Frontal cortex (tissue), 4 donors: ENCODE measurements at places on chromosomes 4 and X. TPM values are rescaled to one million over a fixed set of nuclear protein-coding genes. Genes with fewer than 3 reads are reported as not detected.

The TMEM154 gene
- total RNA-seq, result under 0.01 TPM

The RGN gene
- total RNA-seq, result 2.9 TPM

The C4orf51 gene
- not detected for total RNA-seq

The MAGEB6B gene
- total RNA-seq, result not detected

The TMEM129 gene
- total RNA-seq, result 13.5 TPM

The CCDC158 gene
- 6.1 TPM for total RNA-seq

GRCh38 chrX:111035256-111035655 is 60.7 kb upstream of the PAK3 start:
- DNase-seq, result no peak

- DNase-seq, result no peak
Observed at GRCh38 chr4:19684084-19684483, 567.6 kb upstream of the SLIT2 start.

GRCh38 chr4:81723927-81724587 is 252.3 kb upstream of the RASGEF1B start:
- no peak for DNase-seq

- DNase-seq, result no peak
Observed at GRCh38 chr4:80790152-80790551, 240.4 kb upstream of the BMP3 start.

GRCh38 chr4:147725673-147726072 is 6.2 kb upstream of the ARHGAP10 start:
- no peak for DNase-seq

GRCh38 chr4:128649575-128650205 is 159.8 kb upstream of the JADE1 start:
- no peak for DNase-seq

DNA sequence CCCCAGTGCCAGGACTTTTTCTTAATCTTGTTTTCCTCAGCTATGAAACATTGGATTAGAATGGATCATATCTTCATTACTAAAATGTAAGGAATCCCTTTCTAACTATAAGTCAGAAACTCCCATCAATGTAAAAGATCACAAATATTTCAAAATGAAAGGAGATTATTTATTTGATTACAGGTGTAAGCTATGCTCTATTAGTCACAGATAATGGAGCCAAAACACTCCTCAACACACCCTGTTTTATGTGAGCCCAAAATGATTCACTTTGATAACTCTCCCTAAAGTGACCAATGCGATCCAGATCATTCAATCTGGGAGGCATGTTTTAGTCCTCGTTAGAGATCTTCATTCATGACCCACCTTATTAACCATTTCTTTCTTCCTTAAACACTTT is 566.7 kb upstream of the TENM3 start:
- DNase-seq, result no peak

DNA sequence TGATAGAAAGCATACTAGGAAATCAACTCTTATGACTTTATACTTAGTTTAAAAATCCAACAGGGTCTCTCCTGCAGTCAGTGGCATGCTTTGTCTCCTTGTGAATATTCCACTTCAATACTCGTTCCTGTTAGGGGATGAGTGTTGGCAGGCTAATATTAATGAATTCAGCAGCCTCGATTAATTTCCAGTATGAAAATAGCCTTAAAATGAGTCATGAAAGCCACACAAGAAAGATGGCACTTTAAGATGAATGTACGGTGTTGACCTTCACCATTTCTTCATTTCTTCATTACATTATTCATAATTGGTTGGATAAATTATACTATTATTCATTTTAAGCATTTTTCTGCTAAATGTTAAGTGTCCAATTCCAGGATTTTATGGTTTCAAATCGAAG is 29.2 kb downstream of the GABRB1 start:
- DNase-seq, result no peak

GRCh38 chrX:149807747-149808458 is 26.2 kb downstream of the MAGEA9 start:
- DNase-seq, result no peak

- no peak for DNase-seq
Observed at GRCh38 chr4:91596718-91597117, 707.0 kb upstream of the GRID2 start.

- no peak for DNase-seq
Observed at GRCh38 chrX:40314070-40314469, 216.3 kb upstream of the BCOR start.

DNA sequence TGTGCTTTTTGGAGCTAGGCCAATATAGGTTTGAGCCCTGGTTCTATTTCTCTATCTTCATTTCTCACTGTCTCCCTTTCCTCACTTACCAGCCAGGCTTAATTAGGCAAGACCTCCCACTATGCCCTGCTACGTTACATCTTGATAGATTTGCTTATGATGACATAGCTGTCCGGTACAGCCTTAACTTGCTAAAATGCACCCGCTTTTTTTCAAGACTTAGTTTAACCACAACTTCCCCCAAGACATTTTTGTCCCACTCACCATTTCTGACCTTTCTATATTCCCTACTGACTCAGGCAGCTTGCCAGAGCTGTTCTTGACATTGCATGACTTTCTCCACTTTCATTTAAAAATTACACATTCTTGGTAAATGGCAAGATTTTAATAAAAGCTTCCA is 152.6 kb downstream of the MID1 start:
- no peak for DNase-seq

DNA sequence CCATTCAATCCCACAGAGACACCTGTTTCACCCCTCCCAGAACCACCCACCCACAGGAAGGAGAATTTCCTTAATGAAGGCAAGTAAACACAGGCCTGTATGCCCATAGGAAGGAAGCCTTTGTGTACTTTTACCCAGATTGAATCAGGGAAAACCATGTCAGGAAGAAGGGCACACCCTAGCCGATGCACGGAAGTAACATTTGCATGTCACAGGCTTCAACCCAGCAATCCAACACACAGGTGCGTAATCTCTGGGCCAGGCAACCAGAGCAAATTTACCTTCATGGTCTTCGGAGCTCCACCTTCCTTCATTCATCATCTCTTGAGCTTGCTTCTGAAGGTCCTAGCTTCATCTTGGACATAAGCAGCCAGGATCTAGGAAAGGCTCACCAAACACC is 206.3 kb downstream of the SHROOM3 start:
- no peak for DNase-seq

DNA sequence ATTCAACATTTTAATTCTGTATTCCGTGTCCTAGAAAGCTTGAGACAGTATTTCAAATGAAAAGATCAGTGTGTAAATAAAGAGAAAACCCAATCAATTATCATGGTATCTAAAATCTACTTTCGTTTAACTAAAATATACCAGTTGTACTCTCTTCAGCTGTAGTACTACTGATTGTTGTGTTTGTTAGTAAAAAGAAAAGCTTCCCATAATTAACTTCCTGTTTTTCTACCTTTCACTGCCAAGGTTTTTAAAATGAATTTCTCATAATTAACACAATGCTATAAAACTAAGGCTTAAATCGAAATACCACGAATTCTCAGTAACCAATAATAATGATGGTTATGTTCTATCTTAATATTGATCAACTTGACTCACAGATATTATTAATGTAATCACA is 37.4 kb downstream of the PPP3CA start:
- DNase-seq, result no peak

- no peak for DNase-seq
Observed at GRCh38 chr4:27684610-27685011, 824.0 kb downstream of the STIM2 start.

- no peak for DNase-seq
Observed at GRCh38 chr4:133741766-133742165, 459.8 kb downstream of the PABPC4L start.

DNA sequence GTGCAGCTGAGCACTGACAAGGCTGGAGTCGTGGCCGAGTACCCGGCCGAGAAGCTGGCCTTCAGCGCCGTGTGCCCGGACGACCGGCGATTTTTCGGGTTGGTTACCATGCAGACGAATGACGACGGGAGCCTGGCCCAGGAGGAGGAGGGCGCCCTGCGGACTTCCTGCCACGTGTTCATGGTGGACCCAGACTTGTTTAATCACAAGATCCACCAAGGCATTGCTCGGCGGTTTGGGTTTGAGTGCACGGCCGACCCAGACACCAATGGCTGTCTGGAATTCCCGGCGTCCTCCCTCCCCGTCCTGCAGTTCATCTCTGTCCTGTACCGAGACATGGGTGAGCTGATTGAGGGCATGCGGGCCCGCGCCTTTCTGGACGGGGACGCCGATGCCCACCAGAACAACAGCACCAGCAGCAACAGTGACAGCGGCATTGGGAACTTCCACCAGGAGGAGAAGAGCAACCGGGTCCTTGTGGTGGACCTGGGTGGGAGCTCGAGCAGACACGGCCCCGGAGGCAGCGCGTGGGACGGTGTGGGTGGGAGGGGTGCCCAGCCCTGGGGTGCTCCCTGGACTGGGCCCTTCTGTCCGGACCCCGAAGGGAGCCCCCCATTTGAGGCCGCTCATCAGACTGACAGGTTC is 24.3 kb downstream of the RGS12 start:
- no peak for DNase-seq
